HAP-1 (cell line): ENCODE measurements at places on chromosomes 2 and 18.
A peak's percentile ranks its signal among the peaks of the same experiment; 100 is the strongest.

DNA sequence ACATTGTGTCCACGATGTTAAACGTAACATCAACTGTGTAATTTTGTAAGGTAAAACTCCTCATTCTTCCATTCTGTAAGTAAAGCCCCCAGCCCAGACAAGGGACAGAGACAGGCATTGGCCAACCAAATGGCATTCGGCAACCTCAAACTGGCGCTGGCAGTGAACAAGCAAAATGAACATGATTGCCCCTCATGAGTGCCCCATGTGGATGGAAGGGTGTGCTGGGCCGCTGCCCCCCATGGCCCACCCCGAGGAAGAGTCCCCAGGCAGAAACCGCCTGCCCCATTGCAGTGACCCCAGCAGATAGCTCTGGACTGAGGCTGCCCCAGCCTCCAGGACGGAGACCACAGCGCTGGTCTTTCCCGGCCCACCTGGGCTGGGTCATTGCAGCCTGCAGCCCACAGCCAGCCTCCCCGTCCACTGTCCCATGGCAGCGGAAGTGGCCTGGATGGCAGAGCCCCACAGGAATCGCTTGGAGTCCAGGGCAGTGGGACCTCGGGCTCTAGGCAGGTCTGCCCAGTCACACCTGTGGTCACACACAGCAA lies 220.2 kb downstream of the HDAC4 start:
- no peak for DNase-seq

DNA sequence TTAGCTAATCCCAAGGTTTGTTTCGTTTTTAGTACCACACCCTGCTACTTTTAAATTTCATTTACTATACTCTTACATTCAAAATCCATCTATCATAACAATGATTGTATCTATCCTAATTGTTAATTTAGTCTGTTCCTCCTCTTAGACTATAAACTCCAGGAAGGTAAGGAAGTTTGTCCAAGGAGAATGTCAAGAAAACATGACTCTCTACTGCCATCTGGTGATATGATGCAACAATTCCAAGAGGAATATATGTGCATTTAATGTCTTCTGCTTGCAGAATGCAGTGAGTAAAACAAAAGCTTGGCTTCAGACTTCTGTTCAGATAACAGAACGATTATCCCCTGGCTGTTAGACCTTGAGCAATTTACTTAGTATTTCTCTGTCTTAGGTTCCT lies 1267.1 kb downstream of the LRP1B start:
- DNase-seq = peak; percentile 75

- DNase-seq = no peak
Observed at GRCh38 chr2:233400961-233401360, 46.7 kb downstream of the DGKD start.

GRCh38 chr18:32040936-32041335 lies 22.3 kb downstream of the RNF125 start:
- no peak for DNase-seq

DNA sequence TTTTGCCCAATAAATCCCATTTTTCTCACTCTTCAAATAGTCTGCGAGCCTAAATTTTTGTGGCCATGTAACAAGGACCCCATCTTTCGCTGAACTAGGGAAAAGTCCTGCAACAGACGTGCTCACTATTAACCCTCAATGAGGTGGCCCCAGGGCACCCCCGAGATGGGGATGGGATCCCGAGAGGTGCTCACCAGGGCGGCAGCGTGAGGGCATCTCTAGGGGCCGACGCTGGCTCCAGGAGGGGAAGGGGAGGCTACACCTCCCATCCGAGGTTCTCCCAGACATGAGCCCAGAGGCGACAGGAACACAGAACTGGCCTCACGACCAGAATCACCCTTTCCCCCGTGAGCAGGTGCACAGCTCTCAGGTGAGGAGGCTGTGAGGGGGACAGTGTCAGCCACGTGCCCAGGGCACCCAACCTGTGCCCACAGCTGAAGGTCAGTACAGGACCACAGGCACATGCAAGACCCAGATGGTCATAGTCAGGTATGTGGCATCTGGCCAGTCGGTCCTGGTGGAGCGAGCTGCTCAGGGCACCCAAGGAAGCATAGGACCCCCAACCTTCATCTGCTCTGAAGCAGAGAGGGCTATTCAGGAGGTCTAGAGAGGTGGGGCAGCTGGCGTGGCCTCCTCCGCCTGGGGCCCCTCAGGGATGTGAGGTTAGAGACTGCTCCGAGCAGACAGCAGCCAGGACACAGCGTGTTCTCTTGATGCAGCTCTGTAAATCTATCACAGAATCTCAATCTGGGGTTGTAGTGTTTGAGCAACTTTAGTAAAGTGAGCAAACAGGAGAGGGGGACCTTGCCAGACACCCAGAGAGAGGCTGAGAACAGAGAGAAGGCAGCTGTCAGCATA lies 62.8 kb downstream of the PXDN start:
- DNase-seq = no peak

DNA sequence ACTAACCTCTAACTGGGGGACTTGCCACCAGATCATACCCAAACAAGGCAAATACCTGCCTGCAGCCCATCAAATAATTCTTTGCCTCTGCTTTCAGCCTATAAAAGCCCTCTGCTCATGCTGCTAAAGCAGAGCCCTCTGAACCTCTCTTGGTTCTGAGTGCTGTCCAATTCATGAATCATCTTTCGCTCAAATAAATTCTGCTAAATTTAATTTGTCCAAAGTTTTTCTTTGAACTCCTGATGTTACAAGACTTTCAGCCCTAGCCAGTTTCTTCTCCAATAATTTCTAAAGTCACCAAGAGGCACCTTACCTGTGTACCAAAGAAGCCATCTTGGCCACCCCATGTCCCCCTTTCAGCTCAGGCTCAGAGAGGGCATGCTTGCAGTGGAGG lies 72.0 kb downstream of the MRO start:
- no peak for DNase-seq

DNA sequence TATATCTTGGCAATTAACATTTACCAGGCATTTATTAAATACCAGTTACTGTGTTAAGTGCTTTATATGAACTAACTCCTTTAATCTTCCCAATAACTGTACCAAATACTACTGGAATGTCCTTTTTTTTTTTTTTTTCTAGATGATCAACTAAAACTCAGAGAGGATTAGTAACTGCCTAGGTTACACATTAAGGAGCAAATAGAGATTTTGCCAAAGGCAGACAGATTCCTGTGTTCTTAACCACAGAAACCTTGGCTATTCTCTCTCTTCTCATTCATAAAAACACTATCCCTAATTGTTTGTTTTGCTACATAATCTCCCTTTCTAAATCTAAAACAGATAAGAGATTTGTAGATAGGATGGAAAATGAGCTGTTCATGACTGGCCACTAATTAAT lies 13.3 kb downstream of the DHX57 start:
- peak; percentile 39 for DNase-seq

DNA sequence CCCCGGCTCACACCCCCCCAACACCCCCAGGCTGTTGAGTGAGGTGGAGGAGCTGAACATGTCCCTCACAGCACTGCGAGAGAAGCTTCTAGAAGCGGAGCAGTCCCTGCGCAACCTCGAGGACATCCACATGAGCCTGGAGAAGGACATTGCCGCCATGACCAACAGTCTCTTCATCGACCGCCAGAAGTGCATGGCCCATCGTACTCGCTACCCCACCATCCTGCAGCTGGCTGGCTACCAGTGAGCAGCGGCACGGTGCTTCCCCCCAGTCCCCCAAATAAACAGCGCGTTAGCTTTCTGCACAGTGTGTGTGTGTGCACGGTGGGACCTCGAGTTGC lies 5.3 kb downstream of the TEKT4 start:
- no peak for DNase-seq

DNA sequence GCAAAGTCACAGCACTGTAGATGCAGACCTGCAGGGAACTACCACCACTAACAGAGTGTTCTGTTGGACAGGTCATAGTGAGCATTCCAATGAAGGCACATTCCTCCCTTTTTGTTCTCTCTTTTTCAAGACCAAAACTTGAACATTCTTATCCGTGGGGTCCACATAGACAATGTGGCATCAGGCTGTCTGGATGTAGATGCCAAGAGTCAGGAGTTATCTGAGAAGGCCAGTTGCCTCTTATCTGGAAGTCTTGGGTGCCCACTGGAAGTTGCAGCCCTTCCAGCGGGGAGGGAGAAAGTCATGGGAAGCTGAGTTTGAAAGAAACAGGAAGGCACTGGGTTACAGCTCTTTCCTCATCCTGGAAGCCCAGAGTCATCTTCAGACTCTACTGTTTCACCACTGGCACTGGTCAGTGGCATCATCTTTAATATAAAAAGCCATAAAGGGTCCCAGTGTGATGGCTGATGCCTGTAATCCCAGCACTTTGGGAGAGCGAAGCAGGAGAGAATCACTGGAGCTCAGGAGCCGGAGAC lies 61.4 kb downstream of the FAM161A start:
- DNase-seq = no peak

GRCh38 chr2:64814007-64814406 lies 160.3 kb upstream of the SERTAD2 start:
- no peak for DNase-seq

DNA sequence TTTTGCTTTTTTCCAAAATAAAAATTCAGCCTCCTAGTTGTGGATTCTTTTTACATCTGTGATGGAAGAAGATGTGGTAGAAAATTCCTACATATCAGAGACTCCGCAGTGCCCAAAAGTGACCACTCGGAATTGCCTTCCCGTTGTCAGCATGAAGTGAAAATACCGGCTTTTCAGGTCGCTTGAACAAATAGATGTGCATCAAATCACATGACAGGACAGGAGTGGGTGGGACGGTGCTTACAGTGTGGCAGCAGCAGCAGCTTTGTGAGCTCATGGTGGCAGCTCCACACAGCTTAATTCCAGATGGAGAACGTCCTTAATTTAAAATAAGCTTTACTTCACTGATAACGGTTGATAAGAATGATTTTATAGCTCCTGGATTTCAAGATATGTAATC lies 20.3 kb downstream of the SALL3 start:
- no peak for DNase-seq

DNA sequence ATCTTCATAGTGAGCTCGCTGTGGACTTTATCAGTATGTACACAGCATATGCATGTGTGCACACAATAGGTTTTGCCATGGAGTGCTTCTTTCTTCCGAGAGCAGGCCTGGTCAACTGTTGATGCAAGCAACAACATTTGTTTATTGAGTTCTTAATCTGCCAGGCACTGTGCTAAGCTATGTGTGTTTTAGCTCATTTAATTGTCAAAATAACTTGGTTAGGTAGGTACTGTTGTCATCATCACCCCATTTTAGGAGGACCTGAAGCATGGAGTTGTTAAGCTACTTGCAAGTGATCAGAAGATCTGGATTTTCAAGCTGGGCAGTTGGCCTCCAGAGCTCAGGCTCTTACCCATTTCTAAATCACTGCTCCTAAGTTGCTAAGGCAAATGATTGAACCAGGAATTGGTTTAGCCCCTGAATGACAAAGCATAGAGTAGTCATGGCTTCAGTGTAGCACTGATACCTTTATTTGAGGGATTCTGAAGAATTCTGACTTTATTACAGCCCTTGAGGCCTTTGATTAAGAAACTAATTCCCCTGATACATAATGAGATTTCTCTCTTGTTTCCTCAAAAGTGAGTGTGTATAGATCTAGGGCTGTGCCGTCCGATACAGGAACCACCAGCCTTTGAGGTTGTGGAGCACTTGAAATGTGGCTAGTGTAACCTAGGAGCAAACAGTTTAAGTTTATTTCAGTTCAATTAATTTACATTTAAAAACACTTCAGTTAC lies 132.9 kb downstream of the FMNL2 start:
- DNase-seq = no peak

GRCh38 chr2:30968660-30969397 lies 161.6 kb upstream of the CAPN13 start:
- DNase-seq = no peak

GRCh38 chr2:185857691-185858090 lies 119.1 kb downstream of the FSIP2 start:
- DNase-seq = no peak

GRCh38 chr2:133437492-133437891 lies 130.8 kb downstream of the NCKAP5 start:
- DNase-seq = no peak
